Ureter (tissue), 1 donor: ENCODE measurements at places on chromosomes 6 and 20.

- no peak for DNase-seq
Observed at GRCh38 chr6:80547827-80548226, 441.4 kb downstream of the BCKDHB start.

- no peak for DNase-seq
Observed at GRCh38 chr20:5991623-5992441, 41.4 kb downstream of the MCM8 start.

DNA sequence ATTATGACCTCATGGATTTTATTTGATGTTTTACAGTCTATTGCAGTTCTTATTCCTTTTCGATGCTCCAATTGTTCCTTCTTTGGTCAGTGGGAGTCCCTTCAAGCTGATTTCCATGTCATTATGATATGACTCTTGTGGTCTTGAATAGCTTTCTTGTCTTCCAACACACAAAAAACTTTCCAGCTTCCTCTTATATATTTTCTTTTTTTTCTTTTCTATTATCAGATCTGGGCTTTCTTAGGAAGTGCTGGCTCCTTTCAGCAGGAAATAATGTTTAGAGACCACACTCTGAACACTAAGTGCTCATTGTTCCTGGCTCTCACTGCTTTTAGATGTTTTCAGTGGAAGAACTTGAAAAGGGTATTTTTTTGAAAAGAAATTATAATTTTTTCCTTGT lies 3.1 kb upstream of the SLC17A1 start:
- DNase-seq = no peak

DNA sequence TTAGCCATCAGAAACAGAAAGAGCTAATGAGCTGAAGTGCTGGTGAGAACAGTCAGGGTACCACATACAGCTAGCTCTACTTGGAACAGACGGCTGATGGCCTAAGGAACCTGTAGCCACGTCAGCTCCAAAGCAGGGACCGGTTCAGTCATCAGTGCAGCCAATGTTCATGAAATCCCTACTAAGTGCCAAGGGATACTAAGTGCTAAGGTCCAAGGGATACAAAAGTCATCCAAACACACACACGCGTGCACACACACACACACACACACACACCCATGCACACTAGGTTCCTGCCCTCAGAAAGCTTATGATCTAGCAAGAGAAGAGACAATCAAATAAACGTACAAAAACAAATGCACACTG lies 53.6 kb downstream of the MAP3K5 start:
- DNase-seq = no peak

- no peak for DNase-seq
Observed at GRCh38 chr6:75952128-75952527, 120.3 kb downstream of the IMPG1 start.

DNA sequence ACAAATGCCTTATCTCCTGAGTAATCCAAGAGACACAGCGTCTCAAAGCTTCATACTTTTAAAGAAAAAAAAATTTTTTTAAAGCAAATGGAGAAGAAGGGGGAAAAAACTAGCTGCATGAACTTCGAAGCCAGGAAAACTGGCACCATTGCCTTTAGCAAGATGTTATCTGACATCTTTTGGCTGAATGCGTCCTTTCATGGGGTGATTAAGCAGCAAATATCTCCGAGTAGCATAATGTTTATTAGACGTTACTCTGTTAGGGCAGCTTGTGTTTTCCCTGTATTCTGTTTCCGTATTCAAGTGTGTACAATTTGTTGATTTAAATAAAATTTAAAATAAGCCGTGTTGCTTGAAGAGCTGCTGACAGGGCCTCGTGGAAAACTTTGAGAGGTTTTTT lies 76.5 kb upstream of the TSHZ2 start:
- DNase-seq = no peak

DNA sequence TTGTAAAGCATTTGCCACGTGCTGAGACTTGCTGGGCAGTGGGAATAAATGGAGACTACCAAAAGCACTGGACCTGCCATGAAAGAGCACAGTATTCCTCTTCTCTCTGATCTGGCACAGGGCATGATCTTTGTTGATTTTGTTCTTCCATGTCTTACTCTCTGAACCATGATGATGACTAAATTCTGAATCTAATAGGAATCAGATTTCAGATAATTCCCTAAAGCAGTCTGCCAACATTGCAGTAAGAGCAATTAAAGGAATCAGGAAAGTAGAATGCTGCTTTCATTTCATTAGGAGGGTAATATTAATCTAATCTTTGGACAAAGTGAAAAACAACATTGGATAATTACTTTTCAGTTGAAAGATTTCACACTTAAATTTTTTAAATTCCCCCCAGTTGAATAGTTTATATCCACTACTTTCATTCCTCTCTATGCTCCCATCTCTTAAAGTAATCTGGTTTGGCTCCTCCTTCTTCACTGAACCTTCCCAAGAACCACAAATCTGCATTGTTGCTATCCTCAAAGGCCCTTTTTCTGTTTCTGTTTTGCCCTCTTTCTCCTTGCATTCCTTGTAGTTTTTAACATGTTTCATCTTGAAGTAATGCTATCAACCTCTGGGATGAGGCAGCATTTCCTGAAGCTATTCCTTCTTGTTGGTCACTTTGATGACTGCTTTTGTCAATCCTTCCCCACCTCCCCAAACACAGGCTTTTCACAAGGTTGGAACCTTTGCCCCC lies 243.2 kb upstream of the TENT5A start:
- DNase-seq = no peak

GRCh38 chr6:97029552-97029951 lies 105.0 kb downstream of the KLHL32 start:
- no peak for DNase-seq

DNA sequence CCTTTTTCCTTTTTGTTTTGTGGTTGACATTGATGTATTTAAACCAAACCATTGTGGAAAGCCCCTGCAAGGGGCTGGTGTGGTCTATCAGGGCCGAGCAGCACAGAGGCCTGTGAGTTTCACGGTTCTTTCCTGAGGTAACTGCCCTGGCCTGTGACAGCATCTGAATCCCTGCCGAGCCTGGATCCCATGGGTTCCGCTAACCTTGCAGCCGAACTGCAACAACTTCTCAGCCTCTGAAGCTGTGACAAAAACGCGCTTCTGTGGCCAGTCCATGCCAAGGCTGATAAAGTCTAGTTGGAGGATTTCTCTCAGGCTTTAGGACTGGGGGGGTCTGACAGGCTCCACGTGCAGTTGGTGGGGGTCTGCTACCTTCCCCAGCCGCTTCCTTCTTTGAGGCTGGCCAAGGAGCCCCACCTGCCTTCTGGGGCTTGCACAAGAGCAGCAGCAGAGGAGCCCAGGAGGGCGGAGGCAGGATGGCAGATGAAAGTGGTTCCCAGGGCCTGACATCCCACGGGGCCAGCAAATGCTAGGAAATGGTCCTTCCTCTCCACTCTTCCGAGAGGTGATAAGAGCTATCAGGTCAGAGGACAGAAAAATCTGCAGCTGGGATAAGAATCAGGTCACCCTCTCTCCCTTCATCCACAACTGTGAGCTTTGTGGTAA lies 150.9 kb downstream of the PREX1 start:
- DNase-seq = no peak

- DNase-seq = no peak
Observed at GRCh38 chr6:9710574-9710973, 704.3 kb downstream of the TFAP2A start.

- no peak for DNase-seq
Observed at GRCh38 chr6:166389119-166389518, 6.4 kb upstream of the MPC1 start.

DNA sequence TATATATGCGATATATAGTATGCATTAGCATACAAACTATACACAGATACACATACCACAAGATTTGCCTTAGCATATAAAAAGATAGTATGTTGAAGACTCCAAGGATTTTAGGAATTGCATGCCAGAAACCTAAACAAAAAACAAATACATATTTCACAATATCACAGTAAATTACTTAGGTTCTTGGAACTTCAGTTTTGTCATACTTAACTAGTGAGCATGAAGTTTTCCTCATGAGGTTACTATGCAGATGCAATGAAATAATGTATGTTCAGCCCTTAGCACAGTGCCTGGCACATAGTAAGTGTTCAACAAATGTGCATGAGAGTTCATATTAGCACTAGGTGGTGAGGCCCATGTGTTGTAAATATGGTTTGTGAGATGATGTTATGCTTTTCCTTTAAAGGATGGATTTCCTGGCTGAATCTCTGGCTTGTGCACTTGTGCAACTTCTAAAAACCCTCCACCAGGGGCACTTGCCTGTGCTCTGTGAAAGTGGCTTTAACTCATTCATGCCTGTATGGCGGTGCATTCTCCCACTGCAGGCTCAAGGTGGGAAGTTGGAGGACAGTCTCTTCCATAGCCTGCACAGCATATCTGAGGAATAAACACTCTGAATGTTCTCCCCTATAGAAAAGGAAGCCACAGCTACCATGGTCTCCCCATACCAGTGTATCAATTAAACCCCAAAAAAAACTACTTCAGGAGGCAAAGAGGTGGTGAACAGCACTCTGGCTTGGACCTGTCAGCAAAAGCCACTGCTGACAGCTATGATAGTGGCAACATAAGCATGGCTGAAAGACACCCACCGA lies 624.1 kb upstream of the CDH4 start:
- DNase-seq = no peak

- no peak for DNase-seq
Observed at GRCh38 chr6:15305909-15306308, 60.0 kb downstream of the JARID2 start.

- DNase-seq = peak; percentile 54
Observed at GRCh38 chr6:167932468-167933276, 64.8 kb upstream of the KIF25 start.

DNA sequence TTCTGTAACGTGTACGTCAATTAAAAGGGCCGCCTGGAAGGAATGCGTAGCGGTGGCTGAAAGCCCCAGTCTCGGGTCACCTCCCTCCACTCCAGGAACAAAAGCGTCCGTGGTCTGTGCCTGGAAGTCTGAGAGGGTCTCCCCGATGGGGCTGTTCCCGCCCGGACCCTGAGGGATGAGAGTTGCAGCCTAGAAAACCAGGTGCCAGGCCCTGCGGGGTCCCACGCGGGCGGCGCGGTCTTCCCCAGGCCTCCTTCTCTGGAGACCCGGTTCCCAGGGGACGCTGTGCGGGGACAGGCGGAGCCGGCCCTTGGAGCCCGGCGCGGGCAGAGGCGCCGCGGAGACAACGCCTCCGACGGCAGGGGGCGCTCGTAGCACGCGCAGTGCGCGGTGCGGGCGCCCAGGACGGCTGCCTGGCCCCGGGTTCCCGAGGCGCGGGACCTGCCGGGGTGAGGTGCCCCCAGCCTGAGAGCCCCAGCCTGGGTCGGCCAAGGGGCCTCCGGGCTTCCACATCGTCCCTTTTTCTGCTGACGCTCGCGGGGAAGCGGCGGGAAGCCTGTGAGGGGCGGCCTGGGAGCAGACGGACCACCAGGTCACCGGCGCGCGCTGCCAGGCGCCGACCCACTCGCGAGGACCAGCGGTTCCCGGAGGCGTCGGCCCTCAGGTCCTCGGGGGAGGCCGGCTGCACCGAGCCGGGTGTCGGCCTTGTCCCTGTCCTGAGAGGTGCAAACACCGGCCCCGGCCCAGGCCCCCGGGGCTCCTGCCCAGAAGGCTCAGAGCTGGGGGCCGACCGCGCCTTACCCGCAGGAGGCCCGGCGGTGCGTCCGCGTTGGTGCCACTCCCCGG lies 5.3 kb upstream of the FOXC1 start:
- DNase-seq = no peak

- DNase-seq = no peak
Observed at GRCh38 chr20:728256-728944, 39.9 kb downstream of the SLC52A3 start.

- no peak for DNase-seq
Observed at GRCh38 chr6:15346315-15346714, 100.4 kb downstream of the JARID2 start.

- no peak for DNase-seq
Observed at GRCh38 chr6:112622036-112622435, 274.9 kb downstream of the RFPL4B start.

GRCh38 chr6:33547499-33547898 lies 32.6 kb downstream of the BAK1 start:
- DNase-seq = no peak

- DNase-seq = no peak
Observed at GRCh38 chr6:136012198-136012887, 160.8 kb downstream of the PDE7B start.

- no peak for DNase-seq
Observed at GRCh38 chr6:70706491-70707123, 38.9 kb downstream of the SMAP1 start.

DNA sequence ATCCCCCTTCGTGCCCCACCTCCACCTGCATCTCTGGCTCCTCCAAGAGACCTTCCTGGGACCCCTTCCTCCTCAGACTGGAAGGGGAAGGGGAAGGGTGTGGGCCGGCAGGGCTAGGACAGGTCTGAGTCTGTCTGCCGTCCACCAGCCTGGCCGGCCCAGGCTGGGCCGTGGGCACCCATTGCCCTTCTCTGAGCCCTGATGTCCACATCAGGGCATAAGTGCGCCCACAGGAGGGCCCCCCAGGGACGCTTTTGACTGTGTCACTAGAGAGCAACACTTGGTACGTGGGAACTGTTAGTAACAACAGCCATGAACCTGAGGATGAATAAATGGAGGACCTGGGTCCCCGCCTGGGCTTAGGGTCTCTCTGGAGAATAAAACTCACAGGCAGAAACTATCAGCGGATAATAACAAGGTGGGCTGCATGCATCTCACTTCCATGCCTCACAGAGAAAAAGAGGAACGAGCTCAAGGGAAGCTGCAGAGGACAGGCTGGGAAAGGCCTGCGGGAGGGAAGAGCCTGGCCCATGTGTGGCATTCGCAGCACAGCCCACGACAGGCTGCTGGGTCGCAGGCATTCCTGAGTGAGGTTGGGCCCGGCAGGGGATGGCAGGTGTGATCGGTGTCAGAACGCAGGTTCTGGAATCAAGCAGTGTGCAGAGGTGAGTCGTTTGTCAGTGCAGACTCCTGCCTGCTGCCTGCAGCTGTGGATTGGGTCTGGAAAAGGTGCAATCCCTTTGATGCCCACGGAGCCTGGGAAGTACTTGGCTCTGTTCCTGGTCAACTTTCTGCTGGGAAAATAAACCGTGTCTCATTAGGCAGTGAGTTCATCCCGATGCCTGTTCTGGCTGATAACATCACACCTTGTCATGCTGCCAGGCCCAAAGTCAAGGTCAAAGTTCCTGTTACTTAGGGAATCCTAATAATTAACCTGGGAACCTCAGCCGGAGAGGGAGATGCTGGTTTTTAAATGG lies 60.9 kb downstream of the BCAS4 start:
- peak; percentile 59 for DNase-seq

GRCh38 chr6:5082487-5083306 lies 2.4 kb upstream of the PPP1R3G start:
- DNase-seq = peak; percentile 80
